Right lung (tissue), 10 donors: ENCODE measurements at places on chromosomes 5 and 9. TPM values are rescaled to one million over a fixed set of nuclear protein-coding genes. Genes with fewer than 3 reads are reported as not detected.

LCN2 gene
- 1.4 TPM for polyA plus RNA-seq

GABRA6 gene
- polyA plus RNA-seq: not detected

MEIKIN gene
- polyA plus RNA-seq: not detected

GADD45G gene
- polyA plus RNA-seq: 3.0 TPM

SLC6A7 gene
- polyA plus RNA-seq: 0.05 TPM

LCN15 gene
- polyA plus RNA-seq: 0.10 TPM

FCN2 gene
- not detected for polyA plus RNA-seq

TPPP gene
- 6.9 TPM for polyA plus RNA-seq

MOB3B gene
- 15.8 TPM for polyA plus RNA-seq

NTNG2 gene
- 1.4 TPM for polyA plus RNA-seq

CENPH gene
- polyA plus RNA-seq: 31.5 TPM

TAF11L10 gene
- not detected for polyA plus RNA-seq

RAB14 gene
- polyA plus RNA-seq: 76.2 TPM

OTP gene
- not detected for polyA plus RNA-seq

ANKRD18B gene
- polyA plus RNA-seq: 0.42 TPM

PITX1 gene
- polyA plus RNA-seq: 0.06 TPM

RICTOR gene
- polyA plus RNA-seq: 37.5 TPM

SLC27A4 gene
- polyA plus RNA-seq: 8.6 TPM

SLC1A3 gene
- polyA plus RNA-seq: 23.2 TPM

PTGER4 gene
- 3.4 TPM for polyA plus RNA-seq

PRSS3 gene
- not detected for polyA plus RNA-seq

ADRB2 gene
- 1.7 TPM for polyA plus RNA-seq

RLN2 gene
- 2.6 TPM for polyA plus RNA-seq

RAD17 gene
- polyA plus RNA-seq: 31.9 TPM

GMCL2 gene
- not detected for polyA plus RNA-seq

C9 gene
- polyA plus RNA-seq: not detected

ADAMTS13 gene
- 8.5 TPM for polyA plus RNA-seq

FOXD4 gene
- polyA plus RNA-seq: 0.52 TPM

ESM1 gene
- polyA plus RNA-seq: 3.9 TPM

RHOBTB3 gene
- 70.2 TPM for polyA plus RNA-seq

PRUNE2 gene
- 2.5 TPM for polyA plus RNA-seq

DBH gene
- 1.1 TPM for polyA plus RNA-seq

ECSCR gene
- polyA plus RNA-seq: 67.5 TPM

CYSRT1 gene
- polyA plus RNA-seq: 0.96 TPM
